ENCODE measurements at places on chromosomes 6 and 20.

DNA sequence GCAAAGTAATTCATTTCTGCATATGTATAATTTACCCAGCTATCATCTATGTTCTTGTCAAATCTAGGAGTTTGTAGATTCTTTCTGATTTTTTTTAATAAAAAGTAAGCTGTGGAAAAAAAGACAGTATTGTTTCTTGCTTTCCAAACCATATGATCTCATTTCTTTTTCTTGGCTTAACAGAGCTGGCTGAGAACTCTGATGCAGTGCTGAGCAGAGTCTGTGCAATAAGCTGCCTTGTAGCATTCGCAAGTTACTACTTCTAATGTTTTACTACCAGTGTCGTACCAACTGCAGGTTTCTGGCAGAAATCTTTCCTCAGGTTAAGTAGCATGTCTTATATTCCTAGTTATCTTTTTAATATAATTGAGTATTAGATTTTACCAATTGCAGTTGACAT lies 15.6 kb downstream of the RRBP1 start:
- no peak for DNase-seq

- DNase-seq, result no peak
Observed at GRCh38 chr20:31720486-31721407, 1.9 kb downstream of the BCL2L1 start.

GRCh38 chr20:36777576-36777975 lies 4.0 kb upstream of the DSN1 start:
- DNase-seq, result peak; percentile 12

DNA sequence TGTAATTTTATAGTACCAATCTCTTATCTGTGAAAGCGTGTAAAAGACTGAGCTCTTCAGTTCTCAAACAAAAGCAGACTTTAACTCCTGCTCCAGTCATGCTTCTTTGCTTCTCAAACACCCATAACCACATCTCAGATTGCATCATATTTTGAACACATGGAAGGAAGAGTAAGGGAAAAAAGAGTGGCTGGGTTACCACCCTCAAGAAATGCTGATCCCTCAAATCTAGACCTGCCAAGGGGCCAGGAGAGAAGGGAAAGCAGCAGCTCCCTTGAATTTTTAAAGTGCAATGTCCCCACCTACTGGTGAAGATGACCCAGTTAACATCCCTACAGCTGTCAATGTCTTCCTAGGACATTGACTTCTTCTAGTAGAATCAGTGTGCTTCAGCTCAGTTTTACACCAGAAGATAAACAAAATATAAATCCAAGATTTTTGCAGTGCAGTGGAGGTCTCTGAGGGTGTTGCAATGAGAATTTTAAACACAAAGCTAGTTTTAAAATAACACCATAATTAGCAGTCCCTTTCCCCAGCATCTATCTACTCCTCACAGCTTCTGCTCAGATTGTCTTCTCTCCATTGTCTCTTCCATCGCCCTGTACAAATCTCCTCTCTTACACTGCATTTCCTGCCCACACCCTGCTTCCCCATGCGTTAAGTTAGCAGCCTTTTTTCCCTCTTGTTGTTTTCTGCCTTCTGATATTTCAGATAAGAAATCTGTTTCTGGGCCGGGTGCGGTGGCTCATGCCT lies 22.6 kb upstream of the HLA-DQB2 start:
- peak; percentile 15 for DNase-seq

- no peak for DNase-seq
Observed at GRCh38 chr20:33301192-33301930, 18.3 kb downstream of the BPIFB1 start.

- no peak for DNase-seq
Observed at GRCh38 chr6:110944681-110945151, 13.8 kb upstream of the GTF3C6 start.

- DNase-seq, result no peak
Observed at GRCh38 chr6:16239798-16240123, 1.4 kb downstream of the GMPR start.

- no peak for DNase-seq
Observed at GRCh38 chr6:56815436-56815835, 139.5 kb upstream of the BEND6 start.

DNA sequence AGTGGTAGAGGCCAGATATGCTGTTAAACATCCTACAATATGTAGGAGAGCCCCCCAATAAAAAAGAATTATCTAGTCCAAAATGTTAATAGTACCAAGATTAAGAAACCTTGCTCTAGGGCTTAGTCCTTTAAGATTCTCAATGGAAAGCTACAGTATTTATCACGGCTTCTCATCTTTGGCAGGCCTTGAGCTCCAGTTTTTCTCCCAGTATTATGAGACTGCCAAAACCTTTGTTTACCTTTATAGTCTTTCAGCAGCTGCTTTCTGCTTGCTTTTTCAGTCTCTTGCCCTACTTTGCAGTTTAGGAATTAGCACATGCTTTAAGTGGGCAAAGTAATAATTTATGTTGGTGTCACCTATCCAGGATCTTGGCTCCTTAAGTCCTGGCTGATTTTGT lies 59.7 kb downstream of the NHLRC1 start:
- no peak for DNase-seq

GRCh38 chr6:89066940-89067646 lies 13.5 kb upstream of the PNRC1 start:
- DNase-seq, result no peak

- DNase-seq, result no peak
Observed at GRCh38 chr6:19811397-19812079, 25.6 kb upstream of the ID4 start.

- DNase-seq, result no peak
Observed at GRCh38 chr6:52245425-52245824, 1.1 kb upstream of the IL17F start.

DNA sequence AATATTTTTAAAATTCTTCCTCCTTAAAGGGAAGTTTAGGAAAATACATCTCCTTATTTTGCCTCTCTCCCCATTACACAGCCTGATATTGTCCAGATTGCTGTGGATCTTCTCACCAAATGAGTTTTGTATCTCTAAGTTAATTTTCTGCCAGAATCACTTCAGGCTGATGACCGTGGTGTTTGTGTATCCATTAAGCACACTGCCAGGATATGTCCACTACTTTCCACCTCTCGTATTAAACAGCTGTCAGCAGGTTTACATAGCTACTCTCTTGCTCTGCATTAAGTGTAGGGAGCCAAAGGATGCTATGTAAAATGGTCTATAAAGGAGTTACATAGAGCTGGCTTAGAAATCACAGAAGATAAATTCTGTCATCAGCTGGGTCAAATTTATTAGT lies 201.1 kb downstream of the ZFAND3 start:
- peak; percentile 56 for DNase-seq

DNA sequence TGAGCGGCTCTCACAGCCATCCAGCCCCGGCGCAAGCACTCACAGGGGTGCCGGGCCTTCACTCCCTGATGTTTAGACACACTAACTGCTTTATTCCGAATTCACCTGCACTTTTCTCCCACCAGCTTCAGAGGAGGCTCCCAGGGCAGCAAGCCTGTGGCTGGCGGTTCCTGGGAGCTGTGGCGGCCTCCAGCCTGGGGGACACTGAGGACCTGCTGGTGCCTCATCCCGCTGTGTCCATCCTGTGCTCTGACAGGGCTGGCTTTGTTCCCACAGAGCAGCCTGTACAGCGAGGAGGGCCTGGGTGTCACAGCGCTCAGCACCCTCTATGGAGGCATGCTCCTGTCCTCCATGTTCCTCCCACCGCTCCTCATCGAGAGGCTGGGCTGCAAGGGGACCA lies 3.1 kb downstream of the UNC93A start:
- DNase-seq, result no peak

DNA sequence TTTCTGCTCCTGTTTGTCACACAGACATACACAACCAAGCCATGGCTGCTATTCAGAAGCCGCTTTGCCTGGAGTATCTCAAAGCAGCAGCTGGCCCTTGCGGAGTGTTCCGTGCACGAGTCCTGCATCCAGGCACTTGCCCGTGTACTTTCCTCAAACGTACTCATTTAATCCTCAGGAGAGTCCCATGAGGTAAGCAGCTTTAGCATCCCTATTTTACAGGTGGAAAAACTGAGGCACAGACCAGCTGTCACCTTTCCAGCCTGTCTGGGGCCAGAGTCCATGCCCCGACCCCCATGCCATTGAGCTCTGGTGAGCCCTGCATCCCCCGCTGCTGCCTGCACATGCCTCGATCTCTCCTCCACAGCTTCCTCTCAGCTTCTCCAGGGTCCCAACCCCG lies 130.0 kb downstream of the ERMARD start:
- DNase-seq, result no peak
